ENCODE measurements at places on chromosomes 5 and 9.
A peak's percentile ranks its signal among the peaks of the same experiment; 100 is the strongest.

DNA sequence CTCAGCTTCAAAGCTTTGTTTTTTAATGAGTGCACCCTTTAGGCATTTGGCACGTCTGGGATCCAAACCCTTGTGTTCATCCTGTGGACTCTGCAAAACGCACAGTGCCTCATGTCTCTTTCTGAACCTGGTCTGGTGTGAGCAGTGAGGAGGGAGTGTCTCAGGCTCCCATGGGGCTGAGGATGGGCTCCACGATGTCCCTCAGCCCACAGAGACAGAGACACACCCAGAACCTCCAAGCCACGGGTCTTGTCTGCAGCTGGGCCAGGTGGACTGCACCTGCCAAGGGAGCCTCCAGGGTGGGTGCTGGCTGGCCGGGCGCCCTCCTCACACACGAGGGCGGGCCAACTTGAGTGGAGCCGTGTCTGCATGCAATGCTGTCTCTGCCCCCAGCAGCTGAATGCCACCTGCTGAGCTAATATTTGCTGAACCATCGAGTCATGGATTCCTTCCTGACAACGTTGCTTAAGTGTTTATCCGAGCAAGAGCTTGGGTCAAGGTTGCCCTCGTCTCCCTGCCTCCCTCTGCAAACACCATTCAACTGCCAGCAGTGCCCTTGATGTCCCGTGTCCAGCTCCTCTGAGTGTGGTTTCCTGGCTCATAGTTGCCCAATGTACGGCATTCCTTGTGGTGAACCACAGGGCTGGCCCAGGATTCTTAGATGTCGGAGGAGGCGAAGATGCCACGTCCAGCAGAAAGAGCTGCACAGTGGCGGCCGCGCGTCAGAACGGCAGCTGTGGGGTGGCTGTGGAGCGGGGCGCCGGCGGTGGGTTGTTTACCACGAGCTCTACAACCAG is 31.4 kb upstream of the LPCAT1 start:
- peak; percentile 87 for DNase-seq

DNA sequence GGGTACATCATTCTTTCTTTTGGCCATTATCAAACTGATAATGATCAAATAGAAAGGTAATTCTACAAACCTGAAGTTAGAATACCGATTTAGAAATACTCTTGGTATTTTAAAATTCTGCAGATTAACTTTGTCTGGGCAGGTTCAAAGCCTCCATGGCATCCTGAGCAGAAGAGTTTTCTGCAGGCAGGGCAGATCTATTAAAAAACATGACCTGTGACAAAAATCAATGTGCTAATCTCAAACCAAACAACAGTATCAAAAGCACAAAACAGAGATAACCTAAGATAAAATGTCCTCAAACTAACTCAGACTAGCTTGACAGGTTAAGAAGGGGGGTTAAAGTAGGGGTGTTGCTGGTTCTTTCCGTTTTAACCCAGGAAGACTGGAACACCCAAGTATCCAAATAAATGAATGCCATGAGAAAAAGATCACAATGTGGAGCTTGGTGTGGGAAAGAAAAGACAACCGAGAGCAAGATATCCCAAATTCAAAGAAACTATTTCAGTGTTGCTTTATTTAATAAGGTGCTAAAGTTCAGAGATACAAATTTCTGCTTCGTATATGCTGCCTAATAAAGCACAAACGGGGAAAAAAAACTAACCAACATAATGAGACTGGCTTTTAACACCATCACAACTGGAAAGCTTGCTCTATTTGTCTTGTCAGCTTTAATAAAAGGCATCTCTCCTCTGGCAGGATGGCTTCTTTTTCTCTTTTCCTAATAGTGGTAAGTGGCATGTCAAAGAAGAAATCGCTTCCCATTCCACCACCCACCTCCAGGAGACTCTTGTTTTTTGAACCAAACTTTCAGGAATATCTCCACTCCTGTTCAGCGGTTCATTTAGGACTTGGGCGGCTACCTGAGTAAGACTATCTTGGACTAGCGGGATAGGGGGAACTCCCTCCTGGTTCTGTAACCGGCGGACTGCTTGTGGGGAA is 2.3 kb downstream of the EFNA5 start:
- DNase-seq: peak; percentile 4

DNA sequence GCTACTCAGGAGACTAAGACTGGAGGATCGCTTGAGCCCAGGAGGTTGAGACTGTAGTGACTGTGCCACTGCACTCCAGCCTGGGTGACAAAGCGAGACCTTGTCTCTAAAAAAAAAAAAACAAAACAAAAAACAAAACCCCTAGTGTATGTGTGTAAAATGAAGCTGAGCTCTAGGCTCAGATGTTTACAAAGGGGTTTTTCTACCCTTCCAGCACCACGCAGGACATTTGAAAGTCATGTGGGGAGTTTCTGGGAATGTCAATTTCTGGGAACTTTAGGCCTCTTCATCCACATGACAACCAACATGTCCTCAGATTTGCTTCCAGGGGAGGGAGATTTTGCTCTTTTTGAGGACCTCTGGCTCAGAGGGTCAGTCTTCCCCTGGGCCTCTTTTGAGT is 42.4 kb upstream of the AIF1L start:
- DNase-seq: no peak

DNA sequence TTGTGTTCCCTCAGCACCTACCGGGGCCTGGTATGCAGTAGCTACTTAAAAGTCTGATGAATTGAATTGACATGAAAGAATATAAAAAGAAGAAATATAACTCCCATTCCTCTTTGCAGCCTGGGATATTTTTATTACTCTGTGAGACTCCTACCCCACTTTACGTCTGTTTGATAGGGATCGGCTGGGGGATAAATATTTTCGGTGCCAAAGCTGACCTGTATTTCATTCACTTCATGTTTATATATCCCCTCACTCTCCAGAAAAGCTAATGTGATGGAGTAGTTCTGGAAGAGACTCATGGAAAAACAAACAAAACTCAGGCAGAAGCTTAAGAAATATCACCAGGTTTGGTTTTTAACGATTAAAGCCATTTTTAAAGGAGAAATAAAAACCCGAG is 108.2 kb upstream of the TBC1D2 start:
- DNase-seq: no peak

- DNase-seq: no peak
Observed at GRCh38 chr5:2148312-2149194, 265.8 kb upstream of the IRX4 start.

DNA sequence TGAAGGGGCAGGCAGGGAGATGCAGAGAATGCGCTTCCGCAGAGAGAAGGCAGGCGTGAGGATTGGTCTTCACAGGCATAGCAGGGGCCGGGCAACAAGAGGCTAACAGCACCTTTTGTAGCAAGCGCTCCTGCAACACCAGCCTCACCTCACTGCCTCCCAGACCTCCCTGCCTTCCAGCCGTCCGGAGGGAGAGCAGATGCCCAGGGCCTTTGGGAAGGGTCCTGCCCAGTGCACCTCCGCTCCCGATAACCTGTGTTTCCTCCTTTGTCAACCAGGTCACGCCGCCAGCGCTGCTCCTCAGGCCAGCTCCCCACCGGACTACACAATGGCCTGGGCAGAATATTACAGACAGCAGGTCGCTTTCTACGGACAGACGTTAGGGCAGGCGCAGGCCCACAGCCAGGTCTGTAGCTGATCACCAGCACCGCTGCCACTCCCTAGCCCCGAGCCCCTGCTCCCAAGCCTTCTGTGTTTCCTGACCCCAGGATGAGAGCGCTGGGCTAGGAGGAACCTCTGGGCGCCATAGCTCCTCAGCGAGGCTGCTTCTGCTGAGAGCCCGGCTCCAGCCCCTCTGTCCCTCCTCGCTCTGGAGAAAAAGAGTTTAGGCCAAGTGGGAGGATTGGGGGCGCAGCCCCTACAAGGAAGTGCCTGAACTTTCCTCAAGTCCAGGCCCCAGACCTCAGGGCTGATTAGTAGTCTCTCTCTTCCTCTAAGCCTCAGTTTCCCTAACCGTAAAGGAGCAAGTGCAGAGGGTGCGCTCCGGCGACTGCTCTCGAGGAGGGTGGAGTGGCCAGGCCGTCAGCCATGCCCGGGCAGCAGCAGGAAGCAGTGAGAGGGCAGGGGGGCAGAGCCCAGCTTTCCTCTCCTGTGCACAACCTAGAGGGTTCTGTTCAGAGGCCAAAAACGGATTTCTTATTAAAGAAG is 28.4 kb upstream of the PRDM12 start:
- no peak for DNase-seq

DNA sequence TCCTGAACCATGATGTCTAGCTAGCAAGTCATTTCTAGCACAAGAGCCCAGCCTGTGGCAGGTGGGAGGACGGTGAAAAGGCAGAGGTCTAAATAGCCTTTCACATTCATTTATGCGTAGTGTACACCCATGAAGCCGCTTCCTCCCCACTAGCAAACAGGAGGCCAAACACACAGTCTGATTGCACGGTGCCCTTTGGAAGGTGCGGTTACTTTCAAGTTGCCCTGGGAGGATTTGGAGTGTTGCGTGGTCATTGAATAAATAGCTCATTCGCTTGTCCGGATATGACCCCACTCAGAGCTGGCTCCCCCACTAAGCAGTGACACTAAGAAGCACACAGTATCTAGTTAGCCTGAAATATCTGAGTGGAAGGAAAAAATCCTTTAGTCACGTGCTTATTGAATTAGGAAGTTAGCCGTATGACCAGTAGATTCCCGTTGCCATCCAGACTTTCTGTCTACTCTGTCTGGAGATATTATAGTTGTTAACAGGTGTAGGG is 664 bp upstream of the ARSB start:
- peak; percentile 25 for DNase-seq

GRCh38 chr9:137409515-137409914 is 13.4 kb downstream of the EXD3 start:
- DNase-seq: no peak

- no peak for DNase-seq
Observed at GRCh38 chr5:68891718-68892117, 202.1 kb upstream of the SLC30A5 start.

DNA sequence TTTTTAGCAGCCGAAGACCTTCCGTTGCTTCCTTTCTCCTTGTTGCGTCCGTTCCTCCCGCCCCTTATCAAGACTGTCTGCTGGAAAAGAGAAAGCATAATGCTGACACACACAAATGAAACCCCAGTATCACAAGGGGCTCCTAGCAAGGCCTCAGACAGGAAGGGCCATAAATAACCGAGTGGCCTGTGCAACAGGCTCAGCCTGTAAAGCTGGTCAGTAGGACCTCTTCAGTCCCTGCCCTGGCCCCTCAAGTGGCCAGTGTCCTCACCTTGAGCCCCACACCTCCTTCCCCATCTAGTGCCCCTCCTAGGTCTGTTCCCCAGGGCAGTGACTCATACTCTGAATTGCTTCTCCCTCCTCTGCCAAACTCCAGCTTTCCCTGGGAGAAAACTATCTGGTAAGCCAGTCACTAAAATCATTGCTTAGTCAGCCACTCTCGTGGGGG is 174.6 kb upstream of the IL12B start:
- peak; percentile 48 for DNase-seq

DNA sequence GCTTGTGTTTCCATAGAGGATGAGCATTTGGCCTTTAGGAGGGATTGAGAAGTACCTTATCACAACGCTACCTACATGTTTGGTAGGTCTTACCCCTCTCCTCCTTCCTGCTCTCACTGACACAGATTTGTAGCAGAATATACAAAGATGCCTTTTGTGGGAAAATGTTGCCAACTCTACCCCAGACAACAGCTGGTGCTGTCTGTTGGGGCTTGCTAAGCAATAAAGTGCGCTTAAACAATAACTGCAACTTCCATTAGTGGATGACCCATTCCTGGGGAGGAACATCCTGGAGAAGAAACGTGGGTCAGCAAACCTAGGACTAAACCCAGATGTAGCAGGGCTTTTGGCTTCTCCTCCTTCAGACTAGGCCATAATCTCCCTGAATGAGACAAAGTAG is 174.3 kb downstream of the EFNA5 start:
- DNase-seq: no peak

GRCh38 chr5:104998169-104998568 is 1435.6 kb upstream of the NUDT12 start:
- no peak for DNase-seq

- peak; percentile 79 for DNase-seq
Observed at GRCh38 chr5:67095346-67096171, 101.0 kb downstream of the CD180 start.

DNA sequence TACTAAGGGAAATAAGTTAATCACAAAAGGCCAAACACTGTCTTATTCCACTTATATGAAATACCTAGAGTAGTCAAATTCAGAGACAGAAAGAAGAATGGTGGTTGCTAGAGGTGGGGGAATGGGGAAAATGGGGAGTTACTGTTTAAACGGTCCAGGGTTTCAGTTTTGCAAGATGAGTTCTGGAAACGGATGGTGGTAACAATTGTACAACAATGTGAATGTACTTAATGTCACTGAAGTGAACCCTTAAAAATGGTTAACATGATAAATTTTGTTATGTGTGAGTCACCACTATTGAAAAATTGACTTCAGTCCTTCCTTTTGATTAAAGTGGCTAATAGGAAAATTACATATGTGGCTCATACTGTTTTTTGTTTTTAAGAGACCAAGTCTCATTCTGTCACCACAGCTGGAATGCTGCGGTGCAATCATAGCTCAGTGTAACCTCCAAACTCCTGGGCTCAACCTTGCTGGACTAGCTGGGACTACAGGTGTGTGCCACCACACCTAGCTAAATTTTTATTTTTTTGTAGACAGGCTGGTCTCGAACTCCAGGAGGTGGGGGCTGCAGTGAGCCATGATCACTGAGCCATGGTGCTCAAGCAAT is 8.7 kb downstream of the UBQLN1 start:
- no peak for DNase-seq

DNA sequence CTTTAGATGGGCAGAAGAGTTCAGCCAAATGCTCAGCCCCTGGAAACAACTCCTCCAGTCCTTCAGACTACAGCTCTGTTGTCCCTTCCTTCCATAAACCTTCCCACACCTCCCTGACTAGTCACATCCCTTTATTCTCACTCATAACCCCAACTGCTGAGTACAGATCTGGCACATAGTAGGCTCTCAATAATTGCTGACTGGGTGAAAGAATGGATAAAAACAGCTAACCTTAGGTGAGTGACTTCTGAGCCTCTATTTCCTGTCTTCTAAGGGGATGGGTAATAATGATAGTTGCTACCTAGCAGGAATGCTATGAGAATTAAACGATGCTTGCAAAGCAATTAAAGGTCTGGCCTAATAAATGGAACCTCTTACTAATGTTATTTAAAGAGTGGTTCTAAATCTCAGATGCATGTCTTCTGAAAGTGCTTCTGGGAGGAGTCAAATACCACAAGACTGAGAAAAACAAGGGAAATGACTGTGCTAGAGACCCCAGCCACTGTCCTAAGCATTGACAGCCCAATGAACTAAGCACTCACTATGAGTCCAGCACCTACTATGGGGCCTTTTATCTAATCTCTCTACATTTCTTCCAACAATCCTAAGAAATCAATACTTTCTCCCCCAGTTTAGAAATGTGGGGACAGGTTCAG is 2.5 kb upstream of the NR6A1 start:
- no peak for DNase-seq

DNA sequence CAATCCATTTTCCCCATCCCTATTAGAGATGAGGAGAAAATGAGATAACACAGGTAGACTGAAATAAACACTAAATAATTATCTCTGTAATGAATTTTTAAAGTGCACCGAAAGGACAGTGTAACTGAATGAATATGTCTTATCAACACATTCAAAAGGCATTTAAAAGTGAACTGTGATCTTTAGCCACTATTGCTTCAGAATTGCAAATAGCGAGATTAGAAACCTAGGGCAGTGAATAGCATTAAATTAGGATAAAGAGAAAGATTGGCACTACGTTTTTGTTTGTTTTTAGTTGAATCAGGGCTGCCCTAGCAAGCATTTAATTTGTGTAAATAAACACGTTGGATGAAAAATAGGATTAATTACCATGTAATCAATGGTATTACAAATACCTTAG is 537.5 kb downstream of the ELAVL2 start:
- no peak for DNase-seq

GRCh38 chr5:143426437-143426991 is 23.0 kb upstream of the NR3C1 start:
- no peak for DNase-seq
